ENCODE measurements at places on chromosomes 12 and 14. TPM values are rescaled to one million over a fixed set of nuclear protein-coding genes. Genes with fewer than 3 reads are reported as not detected.

- DNase-seq = no peak
These were observed 4.0 kb downstream of the VPS37B start for GRCh38 chr12:122891661-122892525.

Gene SGPP1
- 12.1 TPM for total RNA-seq

DNA sequence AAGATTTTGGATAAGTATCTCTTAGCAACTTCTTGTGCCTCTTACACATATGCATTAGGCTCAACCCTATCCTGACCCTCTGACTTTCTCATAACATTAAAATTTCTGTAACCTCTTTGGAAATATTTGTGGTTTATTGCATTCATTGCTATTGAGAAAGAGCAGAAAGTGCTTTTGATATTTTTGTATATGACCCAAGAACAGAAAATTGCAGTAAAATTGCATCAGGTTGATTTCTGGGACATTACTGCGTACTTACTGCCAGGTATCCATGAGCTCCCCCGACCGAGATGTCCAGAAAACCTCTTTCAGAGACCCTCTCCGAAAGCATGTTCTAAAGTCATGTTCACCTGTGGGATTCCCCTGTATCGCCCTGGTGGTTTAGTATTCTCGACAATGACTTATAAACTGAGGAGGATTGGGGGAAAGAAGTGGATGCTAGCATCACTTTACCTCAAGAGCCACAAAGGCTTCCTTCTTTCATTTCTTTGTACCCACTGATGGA lies 14.5 kb upstream of the IL22 start:
- peak; percentile 25 for DNase-seq

DNA sequence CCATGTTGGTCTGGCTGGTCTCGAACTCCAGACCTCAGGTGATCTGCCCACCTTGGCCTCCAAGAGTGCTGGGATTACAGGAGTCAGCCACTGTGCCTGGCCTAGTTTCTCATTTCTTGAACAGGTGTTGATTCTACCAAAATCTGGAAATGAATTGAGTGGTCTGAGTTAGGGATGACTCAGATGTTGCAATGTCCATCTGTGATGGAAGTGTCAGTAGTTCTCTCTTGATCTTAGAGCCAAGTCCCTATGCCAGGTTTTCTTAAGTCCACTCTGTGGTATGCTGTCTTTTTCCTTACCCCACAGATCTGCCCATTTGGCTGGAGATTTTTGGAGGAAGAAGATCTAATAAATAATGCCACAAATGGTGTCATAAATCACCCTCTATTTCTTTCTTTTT lies 12.6 kb downstream of the SNAPC1 start:
- no peak for DNase-seq

Gene RHEBL1
- total RNA-seq = 20.6 TPM
